GM13976 (cell line): ENCODE measurements at places on chromosomes 7 and 10.

DNA sequence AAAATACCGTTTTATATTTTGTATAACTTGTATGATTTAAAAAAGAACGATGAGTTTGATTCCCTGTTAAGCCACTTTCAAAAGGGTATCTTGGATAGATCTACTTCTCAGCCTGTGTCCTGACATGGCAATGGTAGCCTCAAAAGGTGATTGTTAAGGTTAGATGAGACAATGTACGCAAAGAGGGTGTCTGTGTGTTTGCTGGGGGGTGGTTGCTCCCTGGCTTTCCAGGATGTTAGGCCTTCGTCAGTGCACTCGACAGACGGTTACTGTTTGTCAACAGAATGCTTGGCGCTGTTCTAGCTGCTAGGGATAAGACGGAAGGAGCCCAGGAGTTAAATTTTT, 90.3 kb downstream of the NEURL1 start:
- DNase-seq, result no peak

GRCh38 chr10:58106211-58107035, 161.3 kb downstream of the IPMK start:
- DNase-seq, result peak; percentile 7

- DNase-seq, result no peak
Measured at GRCh38 chr7:78279032-78279431, 480.5 kb downstream of the PHTF2 start.

GRCh38 chr10:5297466-5297865, 67.3 kb upstream of the UCN3 start:
- no peak for DNase-seq

DNA sequence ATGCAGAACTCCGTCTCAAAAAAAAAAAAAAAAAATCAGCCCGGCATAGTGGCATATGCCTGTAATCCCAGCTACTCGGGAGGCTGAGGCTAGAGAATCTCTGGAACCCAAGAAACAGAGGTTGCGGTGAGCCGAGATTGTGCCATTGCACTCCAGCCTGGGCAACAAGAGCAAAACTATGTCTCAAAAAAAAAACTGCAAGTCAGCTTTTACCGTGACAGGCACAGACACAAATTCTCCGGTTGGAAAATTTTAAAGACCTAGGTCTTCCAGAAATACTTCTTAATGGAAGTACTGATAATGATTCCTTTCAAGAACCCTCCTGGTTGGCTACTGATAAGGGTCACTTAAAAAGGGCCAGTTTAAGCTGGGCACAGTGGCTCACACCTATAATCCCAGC, 19.4 kb upstream of the ARPC1B start:
- DNase-seq, result no peak

DNA sequence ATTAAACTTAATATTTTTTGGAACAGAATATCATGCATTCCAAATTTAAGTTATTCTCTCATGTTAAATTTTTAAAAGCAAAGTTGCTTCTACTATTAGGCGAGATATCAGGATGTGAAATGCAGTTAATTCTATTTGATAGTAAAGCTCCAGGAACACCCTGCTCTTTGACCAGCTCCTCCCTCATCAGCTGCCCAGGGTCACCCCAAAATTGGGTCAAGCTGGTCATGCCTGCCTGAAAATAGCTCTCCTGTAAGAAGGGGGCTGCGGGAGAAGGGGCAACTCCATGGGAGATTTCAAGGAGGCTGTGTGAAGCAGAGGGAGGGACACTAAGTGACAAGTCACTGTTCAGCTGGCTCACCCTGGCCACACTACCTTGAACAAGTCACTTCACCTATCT, 5.9 kb downstream of the PPP1R3C start:
- DNase-seq, result no peak

DNA sequence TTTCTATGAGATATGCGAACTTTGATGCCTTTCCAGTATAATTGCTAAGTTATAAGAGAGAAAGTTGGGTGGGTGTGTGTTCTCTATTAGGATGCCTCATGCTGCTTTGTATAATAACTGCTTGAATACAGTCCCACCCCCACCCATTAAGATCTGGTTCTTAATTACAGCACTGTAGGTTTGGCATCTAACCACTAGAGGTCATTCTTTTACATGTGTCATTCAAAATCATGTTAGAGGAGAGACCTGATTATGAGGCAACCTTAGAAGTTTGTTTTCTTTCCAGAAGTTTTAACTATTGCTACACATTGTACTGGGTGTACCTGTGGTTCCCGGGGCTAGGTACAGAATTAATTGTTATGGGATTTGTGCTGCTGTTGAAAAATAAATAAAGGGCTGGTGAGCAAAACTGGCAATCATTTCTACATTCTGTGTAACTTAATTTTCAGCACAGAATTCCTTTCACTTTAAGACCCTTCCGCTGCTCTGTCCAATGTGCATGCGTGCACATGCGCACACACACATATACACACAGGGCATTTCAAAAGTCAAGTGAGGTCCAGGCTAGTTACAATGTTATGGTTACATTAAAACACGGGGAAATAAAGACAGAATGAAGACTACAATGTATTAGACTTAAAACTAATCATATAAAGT, 1156.3 kb downstream of the SORCS3 start:
- peak; percentile 24 for DNase-seq

DNA sequence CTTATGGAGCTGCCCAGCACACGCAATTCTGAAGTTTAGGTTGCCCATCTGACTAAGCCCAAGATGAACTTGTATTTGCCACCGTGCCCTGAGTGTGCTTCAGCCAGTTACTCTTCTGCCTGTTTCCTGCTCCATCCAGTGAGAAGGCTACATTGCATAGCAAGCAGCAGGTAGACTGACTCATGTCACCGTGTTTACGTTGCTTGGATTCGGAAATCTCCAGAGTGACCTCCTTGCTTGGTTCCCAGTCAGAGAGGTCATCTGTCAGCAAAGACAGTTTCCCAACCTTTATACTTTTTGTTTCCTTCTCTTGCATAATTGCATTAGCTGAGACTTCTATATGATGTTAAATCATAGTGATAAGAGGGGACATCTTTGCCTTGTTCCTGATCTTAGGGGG, 30.9 kb downstream of the NACAD start:
- no peak for DNase-seq
